ENCODE measurements at places on chromosomes 16 and 17.

DNA sequence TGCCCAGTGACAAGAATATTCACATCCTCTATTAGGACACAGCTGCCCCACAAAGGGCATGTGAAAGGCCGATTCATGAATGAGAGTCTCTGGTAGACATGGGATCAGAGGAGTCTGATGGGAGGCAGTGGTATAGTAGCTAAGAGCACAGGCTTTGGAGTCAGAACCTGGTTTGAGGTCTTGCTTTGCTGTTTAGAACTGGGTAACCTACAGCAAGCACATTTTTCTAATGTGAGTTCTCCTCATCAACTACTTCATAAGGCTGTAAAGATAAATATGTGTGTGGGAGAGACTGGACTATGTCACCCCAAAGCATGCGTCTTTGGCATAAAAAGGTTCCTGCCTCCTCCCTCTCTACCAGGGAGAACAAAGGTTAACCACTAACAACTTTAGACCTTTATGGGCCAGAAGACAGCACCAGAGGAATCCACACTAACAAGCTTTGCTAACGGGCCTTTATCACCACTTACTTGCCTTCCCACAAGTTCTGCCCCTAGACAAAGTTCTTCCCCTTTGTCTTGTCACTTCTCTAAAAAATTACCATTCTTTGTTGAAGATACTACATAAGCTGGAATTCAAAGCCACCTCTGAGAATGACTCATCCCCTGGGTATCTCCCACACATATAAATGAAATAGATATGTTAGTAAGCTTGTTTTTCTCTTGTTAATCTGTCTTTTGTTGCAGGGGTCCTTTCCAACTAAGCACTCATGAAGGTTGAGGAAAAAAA is 21.1 kb downstream of the CDR2 start:
- no peak for DNase-seq

DNA sequence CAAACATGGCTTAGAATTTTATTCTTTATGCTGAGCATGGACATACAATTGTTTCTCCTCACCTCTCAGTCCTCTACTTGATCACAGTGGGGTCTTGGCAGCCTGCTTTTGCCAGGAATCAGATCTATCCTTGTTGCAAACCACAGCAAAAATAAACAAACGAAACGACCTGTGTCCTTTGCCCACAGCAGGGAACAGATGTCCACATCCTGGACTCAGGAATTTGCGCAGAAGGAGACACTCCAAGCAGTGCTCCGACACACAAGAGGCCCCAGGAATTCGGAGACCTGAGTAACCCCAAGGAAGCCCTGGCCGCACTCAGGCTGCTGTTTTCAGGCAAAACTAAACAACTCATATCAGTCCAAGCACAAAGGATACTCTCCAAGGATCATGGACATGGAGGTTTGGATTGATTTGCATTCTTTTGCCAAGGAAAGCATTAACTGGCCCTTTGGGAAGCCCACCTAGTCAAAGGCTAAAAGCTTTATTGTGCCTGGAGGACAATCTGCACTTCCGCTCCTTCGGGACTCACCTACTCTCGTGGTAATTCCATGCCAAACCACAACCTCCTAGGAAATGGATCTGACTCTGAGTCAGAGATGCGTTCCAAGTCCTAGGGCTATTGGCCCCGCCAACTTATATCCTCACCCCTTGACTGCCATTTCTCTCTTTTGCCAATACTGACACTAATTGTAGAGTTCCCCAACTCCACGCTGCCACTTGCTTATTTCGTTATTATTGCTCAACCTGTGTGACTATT is 271.1 kb upstream of the CDH11 start:
- DNase-seq = no peak

- DNase-seq = no peak
Observed at GRCh38 chr17:45131616-45132319, 547 bp downstream of the PLCD3 start.

GRCh38 chr17:1578029-1578428 is 15.4 kb upstream of the PITPNA start:
- DNase-seq = no peak

- DNase-seq = no peak
Observed at GRCh38 chr16:57145046-57146021, 40.5 kb downstream of the PSME3IP1 start.

GRCh38 chr17:80861418-80861815 is 130.2 kb upstream of the CHMP6 start:
- DNase-seq = no peak

DNA sequence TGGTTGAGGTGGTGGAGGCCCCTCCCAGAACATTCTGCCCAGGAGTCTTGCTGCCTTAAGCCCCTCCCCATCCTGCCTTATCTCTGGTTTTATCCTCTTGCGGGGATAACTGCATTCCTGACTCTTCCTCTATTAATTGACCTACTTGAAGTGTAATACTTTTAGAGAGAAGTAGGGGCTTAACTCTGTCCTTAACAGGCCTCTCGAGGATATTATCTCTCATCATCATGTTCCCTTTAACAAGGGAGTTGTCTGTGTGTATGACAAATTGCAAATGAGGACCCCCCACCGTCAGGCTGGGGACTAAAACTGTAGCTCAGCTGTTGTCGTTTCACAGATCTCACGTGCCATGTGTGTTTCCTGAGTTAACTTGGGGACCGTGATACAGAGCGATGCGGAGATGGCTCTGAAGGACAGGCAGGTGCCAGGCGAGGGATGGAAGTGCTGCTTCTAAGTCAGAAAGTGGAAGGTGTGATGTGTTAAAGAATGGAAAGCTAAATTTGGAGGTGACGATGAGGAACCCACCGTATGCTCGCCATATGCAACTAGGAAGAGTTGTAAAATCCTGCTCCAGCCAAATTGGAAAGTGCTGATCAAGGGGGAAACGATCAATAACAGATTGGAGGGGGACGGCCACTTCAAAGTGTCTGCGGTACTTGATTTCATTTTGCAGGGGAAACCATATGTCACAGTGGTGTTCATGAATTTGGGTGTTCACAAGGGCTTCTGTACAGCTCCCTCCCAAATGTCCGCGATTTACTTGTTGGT is 106.3 kb downstream of the RPTOR start:
- no peak for DNase-seq

GRCh38 chr17:30556374-30557332 is 79.4 kb downstream of the GOSR1 start:
- DNase-seq = no peak

GRCh38 chr17:63595132-63595531 is 5.6 kb upstream of the TACO1 start:
- no peak for DNase-seq

Data from cortex of kidney (tissue), 1 donor.